Suppressor macrophage (primary cell): ENCODE measurements at places on chromosomes 4 and X.

- DNase-seq, result no peak
Observed at GRCh38 chrX:39629001-39629400, 468.8 kb downstream of the BCOR start.

- DNase-seq, result peak; percentile 55
Observed at GRCh38 chr4:1463088-1463926, 57.1 kb upstream of the NKX1-1 start.

- no peak for DNase-seq
Observed at GRCh38 chr4:126959056-126959745, 673.6 kb upstream of the INTU start.

DNA sequence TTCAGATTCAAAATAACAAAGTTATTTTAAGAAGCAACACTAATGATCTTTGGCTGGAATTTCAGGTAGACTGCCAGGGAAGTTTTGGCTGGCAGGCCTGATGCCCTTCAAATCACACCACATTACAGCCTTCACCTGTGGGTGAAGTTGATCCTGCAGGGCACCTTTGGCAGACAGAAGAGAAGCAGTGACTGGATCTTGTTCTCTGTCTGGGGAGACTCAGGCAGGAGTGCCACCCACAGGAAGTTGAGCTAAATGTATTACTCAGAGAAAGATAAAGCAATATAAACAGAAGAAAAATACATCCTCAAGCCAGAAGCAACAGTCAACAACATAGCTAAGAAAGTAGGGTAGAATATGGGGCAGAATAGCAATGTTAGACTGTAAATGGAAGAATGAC, 12.8 kb upstream of the CFAP299 start:
- no peak for DNase-seq

DNA sequence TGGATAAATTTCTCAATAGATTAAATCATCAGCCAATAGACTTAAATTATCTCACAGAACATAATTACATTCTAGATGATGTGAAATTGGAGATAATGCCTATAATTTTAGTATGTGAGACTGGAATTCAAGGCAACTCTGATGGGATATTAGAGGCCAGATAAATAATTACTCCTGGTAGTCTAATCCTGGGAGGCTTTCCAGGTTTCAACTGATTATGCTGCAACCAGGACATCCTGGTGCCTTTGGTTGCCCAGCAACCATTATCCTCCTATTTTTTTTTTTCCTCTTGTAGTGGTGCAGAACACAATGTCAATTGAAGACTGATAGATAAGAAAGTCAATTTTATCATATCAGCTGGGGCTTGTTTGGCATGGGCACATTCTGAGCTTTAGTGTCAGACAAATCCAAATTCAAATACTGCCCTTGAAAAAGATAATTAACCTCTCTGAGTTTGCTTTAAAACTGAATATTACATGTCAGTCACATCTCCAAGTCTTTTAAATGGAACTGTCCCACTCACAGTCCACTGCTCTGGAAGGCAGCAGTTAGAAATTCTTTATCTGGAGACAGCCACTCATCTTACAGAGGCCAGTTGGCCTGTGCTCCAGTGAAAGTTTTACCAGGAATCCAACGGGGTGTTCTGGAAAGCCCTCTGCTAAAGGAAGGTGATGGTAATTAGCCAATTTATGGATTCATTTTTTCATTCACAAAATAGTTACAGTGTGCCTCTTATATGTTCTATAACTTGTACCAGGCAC, 95.3 kb upstream of the GUCY1A1 start:
- no peak for DNase-seq

- peak; percentile 66 for DNase-seq
Observed at GRCh38 chrX:11787564-11787963, 29.5 kb downstream of the MSL3 start.

DNA sequence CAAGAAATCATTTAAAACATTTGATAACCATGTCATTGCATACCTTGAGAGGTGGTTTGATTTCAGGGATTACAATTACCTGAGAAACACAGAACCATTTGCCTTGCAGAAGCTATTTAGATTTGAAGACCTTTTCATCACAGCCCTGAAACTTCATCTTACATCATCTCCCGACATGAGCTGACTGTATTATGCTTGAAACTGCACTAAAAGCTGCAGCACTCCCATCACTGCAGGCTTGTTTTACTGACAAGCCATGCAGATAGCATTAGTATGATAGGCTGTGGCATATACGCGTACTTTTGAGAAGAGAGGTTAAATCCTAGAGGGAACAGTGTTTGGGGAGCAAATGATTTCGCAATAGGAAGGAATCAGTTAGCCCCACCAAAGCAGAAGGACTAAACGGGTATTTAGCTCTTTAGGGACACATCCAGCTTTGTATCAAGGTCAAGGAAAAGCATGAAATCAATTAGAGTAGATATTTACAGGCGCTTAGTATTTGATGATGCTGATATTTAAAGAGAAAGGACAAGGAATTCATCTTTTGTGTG, 133.2 kb upstream of the DIAPH2 start:
- no peak for DNase-seq

DNA sequence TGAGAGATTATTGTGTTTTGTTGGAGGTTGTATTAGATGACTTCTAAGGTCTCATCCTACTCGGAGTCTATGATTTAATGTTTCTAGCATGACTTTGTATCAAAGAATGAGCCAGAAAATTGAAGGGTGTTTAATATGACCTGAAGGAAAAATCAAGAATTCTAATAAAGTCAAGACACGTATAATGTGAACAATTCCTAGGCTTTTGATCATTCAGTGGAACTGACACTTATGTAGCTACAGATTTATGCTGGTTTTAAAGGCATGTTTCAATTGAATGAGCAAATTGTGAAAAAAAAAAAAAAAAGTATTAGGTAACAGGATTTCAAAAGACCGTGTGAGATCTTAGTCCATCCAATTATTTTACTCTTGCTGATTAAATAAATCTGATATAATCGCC, 64.9 kb downstream of the GRID2 start:
- DNase-seq, result no peak

GRCh38 chr4:76607266-76607799, 172.3 kb downstream of the SHROOM3 start:
- DNase-seq, result no peak

GRCh38 chr4:101140228-101140627, 207.1 kb downstream of the PPP3CA start:
- DNase-seq, result peak; percentile 23

GRCh38 chr4:95027905-95028618, 270.3 kb downstream of the BMPR1B start:
- DNase-seq, result no peak

- DNase-seq, result no peak
Observed at GRCh38 chr4:82708982-82709381, 89.6 kb downstream of the SCD5 start.

GRCh38 chr4:14321723-14322122, 680.6 kb upstream of the CPEB2 start:
- peak; percentile 13 for DNase-seq

- no peak for DNase-seq
Observed at GRCh38 chr4:52718123-52718522, 33.1 kb downstream of the ERVMER34-1 start.

DNA sequence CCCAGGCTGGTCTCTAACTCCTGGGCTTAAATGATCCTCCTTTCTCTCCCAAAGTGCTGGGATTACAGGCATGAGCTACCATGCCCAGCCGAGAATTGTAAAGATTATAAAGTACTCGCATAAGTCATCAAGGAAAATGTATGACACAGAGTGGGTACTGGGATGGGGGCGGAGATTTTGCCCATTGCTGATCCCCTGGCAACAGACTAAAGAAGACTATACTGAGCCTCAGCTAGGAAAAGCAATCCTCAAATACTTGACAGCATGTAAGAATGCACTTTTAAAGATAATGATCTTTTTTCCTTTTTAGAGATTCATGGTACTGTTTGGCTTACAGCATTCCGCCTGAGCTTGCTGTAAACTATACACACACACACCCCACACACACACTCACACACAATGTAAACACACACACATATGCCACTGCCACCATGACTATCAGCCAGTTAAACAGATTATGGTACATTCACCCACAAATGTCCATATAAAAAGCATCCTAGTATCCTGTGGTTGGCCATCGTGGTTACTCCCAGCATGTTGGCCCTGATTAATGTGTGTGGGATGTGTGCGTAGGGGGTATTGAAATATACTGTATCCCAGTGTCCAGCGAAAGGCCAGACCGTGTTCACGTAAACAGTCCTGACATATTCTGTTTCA, 113.0 kb downstream of the AMELX start:
- no peak for DNase-seq

- peak; percentile 9 for DNase-seq
Observed at GRCh38 chrX:118632862-118633261, 94.5 kb upstream of the IL13RA1 start.

DNA sequence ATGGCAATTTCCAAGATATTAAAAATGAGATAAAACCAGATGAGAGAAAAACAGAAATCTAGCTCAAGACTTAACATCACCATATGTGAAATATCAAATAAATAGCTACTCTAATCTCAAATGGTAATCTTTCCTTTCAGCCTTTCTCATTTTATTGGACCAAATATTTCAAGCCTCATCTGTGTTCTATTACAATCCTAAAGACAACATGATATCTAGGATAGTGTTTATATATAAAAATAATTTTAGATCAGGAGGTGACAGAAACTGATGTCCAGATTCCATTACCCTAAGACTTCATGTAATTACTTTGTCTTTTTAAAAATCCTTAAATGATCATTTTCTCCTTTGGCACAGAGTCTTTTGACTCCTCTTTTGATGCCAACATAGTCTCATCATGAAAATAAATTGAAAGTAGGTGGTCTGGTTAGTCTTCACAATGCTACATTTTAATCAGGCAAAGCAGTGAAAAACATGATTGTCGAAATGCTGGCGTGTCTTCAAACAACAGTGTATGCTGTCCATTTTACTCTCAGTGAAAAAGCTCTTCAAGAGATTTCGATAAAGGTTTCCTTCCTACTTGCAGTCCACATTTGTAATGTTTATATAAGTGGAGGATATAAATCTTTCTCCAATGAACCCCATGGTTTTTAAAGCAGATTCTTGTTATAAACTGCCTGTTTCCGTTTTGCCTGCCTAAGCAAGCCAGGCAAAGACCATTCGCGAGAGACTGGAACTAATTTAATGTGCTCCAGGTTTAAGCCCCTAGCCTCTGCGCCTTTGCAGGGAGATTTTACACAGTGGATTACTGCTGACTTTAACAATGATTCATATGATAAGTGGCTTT, 169.8 kb downstream of the SCFD2 start:
- no peak for DNase-seq

GRCh38 chr4:93834249-93835066, 5.9 kb downstream of the ATOH1 start:
- no peak for DNase-seq

DNA sequence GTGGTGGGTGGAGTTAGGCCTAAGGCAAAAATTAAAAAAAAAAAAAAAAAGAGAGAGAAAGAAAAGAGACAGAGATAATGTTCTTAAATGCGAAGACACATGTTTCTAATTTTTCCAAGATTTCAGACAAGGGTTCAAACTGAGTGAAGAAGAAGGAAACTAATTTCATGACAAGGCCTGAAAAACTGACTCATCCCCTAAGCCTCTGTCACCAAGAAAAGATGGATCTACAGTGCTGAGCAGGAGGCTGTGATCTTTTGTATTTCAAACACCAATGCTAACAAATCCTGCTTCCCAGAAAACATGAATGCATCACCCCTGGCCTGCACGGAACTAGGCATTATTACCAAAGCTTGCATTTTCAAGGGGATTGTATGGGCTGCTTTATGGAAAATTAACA, 75.3 kb downstream of the PPARGC1A start:
- no peak for DNase-seq

DNA sequence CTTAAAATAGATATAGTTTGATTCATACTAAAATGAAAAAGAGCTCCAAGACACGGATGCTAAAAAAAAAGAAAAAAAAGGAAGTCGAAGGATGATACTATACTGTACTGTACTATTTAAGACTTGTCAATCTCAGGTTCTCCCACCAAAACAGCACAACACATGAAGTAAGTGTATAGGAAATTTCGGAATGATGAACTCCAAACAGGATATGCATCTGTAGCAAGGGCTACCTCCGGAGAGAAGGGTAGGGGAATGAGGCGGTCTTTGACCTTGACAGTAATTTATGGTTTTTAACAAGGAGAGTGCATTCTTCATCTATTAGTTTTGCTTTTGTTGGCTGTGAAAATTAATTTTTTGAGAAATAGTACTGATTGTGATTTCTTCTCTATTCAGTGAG, 541 bp upstream of the FIP1L1 start:
- DNase-seq, result peak; percentile 5

DNA sequence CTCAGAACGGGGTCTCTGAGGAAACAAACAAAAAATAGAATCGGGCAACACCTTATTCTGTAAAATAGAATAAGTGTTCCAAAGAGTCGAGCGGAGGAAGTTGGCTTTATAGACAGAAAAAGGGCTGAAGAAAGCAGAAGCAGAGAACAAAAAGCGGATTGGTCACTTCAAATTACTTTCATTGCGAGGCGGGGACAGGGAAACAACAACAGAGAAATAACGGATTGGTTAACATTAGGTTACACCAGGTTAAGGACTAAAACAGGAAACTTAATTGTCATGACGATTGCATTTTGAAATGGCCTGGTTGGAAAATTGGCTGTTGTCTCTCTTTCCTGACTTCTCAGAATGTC, 433 bp upstream of the COQ2 start:
- DNase-seq, result peak; percentile 95
